Hippocampal formation (tissue), 2 donors: ENCODE measurements at places on chromosomes 7 and 10.

GRCh38 chr7:151896086-151896485, 19.2 kb upstream of the PRKAG2 start:
- DNase-seq, result no peak

DNA sequence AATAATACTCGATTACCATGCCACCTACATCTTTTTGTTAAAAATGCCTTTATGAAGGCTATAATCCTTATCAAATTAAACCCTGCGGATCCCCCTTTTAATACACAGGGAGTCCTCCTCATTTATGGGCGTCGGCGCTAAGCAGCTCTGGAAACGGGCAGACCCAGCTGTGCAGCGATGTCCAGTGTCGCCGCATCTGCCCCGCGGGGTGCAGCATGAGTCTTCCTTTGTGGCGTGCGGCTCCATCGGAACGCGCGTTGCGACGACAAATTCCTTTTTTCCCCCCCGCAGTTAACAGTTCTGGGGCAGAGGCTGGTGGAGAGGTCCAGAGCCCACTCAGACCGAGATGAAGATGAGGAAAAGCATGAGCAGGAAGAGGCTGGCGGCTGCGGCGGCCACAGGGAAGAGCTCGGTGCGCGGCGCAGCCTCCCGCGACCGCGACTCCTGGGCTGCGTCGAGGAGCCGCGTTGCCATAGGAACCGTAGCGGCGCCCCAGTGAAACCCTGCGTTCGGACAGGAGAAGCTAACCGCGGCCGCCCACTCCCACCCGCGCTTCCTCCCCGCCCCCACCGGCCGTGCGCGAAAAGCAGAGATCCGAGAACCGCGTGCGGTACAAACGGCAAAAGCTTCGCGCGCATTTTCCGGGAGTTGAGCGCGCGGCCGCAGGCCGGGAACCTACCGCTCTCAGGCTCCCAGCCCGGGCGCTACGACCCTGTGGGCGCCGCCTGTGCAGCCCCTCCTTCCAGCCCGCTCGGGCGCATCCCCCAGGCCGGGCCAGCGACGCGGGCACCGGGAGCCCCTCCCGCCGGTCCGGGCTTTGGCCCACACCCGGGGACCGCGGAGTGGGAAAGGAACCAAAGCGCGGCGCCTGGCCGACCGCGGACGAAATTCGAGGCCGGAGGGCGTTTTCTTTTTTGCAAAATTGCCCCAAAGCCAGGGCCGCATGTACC, 130.6 kb downstream of the SPAG6 start:
- peak; percentile 50 for DNase-seq

DNA sequence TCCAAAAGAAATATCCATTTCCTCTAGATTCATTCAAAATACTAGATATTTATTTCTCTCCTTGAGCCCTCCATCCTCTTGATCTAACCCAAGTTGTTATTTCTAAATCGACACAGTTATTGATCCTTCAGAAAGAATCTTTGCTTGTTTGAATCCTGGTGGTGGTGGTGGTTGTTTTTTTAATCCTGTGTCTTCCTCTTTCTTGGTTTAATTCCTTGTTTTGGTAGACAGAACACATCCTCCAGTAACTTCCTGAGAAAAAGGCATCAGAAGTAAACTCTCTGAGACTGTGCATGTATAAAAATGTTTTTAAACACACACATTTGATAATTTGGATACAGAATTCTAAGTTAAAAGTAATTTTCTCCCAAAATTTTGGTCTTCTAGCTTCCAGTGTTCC, 49.9 kb downstream of the SIRT1 start:
- DNase-seq, result no peak

DNA sequence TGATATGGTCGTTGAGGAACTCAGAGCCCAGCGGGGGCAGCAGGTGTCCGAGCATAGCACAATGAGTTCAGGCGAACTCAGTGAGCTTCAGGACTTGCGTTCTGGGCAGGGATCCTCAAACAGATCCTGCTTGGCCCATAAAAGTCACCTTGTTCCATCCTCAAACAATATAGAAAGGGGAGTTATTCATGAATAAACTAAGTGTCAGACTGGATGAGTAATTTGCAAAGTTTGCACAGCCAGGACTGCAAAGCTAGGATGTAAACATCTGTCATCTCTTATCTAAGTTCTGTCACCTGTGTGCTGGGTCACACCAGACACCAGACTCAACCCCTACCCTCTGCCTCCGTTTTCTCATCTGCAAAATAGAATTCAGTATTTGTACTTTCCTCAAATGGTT, 58.0 kb upstream of the PFKP start:
- DNase-seq, result no peak
